Suppressor macrophage (primary cell): ENCODE measurements at places on chromosomes 2 and 18.

GRCh38 chr2:4291430-4291829 lies 588.1 kb downstream of the DCDC2C start:
- no peak for DNase-seq

- no peak for DNase-seq
Measured at GRCh38 chr2:128770143-128771085, 451.7 kb upstream of the HS6ST1 start.

DNA sequence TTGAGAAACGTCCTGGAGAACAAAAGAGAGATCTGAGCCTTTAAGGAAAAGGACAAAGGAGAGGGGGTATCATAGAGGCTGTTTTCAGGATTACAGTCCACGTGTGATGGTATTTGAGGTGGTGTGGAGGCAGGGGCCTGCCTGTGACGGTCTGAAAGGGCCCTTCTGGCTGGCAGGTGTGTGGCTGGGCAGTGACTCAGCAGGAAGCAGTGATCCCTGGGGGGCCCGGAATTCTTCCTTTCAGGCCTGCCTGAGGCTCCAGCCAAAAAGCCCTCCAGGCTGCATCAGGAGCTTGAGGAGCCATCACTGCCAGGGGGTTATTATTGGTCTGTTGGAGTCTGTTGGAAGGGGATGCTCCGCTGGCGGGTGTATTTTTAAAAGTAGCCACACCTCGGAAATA lies 97.2 kb upstream of the TMEM18 start:
- no peak for DNase-seq

DNA sequence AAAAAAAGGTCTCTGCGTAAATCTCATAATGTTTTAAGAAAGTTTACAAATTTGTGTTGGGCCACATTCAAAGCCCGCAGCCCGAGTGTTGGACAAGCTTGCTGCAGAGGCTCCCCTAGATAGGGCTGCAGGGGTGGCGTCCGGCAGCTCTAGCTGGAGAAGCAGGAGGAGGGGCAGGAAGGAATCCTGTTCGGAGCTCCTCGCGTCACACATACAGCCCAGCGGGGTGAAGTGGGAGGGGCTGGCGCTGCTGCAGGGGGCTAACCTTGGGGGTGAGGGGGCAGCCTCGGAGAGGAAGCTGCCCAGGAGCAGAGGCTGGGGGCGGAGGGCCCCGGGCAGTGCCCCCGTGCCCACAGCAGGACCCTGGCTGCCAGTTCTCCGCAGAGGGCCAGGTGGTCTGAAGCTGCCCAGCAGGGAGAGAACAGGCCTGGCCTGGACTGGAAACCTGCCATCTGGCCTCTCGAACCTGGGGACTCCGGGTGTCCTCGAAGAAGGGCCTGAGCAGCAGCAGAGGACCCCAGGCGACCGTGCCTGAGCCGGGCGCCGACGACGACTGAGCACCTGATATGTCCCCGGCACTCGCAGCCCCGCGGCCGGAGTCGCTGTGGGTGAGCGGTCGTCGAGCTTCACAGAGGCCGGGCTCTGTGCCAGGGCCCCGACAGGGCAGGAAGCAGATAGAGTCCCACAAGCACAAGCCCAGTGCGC lies 2.6 kb upstream of the GPR35 start:
- peak; percentile 67 for DNase-seq

DNA sequence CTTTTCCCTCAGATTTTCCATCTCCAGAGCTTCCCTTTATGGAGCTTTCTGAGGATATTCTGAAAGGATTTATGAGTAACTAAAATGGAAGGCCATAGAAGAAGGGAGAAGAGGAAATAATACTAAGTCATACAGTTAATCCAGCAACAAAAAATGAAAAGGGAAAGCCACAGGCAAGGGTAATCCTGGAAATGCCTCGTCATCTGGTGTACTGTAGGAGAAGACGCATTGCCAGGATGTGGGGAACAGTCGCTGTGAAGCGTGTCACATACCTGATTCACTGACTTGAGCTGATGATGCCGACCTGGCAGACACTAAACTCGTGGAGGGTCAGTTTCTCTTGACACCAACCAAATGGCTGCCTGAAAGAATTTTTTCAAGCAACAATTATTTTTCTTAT lies 34.7 kb upstream of the ALPP start:
- DNase-seq = no peak

DNA sequence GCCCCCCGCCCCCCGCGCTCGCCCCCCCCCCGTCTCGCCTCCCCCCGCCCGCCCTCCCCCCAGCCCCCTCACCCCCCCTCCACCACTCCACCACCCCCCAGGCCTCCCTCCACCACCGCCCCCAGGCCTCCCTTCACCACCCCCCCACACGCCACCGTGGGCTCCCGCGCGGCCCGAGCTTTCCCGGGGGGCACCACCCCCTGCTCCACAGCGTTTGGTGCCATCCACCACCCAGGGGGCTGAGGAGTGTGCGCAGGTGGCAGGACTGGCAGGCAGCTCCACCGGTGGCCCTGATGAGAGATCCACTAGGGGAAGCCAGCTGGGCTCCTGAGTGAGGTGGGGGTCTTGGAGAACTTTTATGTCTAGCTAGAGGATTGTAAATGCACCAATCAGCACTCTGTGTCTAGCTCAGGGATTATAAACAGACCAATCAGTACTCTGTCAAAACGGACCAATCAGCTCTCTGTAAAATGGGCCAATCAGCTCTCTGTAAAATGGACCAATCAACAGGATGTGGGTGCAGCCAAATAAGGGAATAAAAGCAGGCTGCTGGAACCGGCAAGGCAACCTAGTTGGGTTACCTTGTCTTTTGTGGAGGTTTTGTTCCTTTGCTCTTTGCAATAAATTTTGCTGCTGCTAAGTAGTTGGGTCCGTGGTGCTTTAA lies 43.0 kb upstream of the ITSN2 start:
- DNase-seq = no peak

DNA sequence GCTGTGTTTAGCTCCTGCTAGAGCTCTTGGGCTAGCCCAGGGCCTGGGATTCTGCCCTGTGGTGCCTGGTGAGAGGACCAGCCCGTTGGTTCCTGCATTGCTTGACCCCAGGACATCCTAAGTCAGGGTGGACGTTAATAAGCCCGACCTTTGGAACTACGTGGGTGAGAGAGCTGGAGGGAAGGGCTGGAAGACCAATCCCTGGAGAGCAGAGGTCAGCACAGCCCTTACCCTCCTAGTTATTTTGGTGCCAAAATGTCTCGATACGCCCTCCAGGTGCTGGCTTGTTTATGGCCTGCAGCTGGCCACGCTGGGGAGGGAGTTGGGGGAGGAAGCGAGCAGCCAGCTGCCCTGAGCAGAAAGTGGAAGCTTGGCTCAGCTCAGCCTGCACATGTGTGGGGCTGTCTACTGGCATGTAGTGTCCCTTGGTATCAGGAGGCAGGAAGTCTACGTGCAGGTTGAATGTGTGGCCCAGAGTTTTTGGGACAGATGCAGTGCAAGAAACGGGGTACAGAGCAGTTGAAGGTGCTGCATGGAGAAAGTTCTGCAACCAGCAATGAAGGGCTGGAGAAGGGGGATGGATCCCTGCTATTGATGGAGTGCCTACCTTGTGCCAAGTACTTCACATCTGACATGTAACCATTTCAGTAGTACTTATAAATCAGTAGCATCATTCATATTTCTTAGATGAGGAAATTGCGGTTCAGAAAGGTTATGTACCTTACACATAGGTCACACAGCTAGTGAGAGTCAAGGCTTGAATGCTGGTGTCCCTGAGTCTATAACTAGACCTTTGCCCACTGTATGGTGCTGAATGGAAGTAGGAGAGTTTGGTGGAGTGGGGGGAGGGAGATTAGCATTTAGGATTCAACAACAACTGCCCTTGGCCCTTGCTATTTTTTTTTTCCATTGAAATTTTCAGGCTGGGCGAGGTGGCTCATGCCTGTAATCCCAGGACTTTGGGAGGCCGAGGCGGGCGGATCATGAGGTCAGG lies 5.0 kb upstream of the DGKD start:
- DNase-seq = peak; percentile 52

DNA sequence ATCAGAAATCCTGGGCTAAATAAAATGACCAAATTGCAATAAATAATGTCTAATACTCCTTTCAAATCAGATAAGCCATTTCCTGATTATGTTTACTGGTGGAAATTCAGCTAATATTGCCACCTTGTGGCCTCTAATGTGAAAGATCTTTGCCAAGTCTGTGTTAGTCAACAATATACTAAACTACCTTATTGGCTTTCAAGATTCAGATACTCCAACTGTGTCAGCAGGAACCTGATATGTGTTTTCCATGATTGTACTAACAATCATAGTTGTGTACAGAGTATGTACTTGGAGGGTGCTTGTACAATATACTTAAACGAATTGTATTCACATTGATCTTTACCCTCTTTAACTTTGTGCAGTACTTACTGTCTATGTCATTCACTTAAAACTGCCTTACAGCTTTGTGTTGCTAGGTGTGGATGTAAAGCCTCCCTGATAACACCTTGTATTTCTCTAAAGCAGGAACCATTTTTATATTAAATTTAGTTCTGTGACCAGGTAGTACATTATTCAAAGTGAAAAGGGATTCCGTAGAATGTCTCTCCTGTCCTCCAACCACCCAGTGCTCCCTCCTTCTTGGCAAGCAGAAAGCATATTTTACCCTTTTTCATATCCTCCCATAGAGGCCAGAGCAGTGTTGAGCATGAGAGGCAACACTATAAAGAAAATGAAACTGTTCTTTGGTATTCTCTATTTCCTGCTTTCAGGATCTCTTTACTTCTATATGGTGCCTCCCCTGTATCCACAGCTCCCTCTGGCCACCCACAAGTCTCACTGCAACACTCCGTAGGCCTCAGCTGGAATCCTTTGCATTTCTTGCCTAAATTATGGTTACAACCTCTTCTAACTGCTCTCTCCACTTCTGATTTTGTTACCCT lies 75.2 kb upstream of the C2orf15 start:
- DNase-seq = peak; percentile 85

GRCh38 chr2:197168705-197169104 lies 141.9 kb downstream of the ANKRD44 start:
- DNase-seq = peak; percentile 77

DNA sequence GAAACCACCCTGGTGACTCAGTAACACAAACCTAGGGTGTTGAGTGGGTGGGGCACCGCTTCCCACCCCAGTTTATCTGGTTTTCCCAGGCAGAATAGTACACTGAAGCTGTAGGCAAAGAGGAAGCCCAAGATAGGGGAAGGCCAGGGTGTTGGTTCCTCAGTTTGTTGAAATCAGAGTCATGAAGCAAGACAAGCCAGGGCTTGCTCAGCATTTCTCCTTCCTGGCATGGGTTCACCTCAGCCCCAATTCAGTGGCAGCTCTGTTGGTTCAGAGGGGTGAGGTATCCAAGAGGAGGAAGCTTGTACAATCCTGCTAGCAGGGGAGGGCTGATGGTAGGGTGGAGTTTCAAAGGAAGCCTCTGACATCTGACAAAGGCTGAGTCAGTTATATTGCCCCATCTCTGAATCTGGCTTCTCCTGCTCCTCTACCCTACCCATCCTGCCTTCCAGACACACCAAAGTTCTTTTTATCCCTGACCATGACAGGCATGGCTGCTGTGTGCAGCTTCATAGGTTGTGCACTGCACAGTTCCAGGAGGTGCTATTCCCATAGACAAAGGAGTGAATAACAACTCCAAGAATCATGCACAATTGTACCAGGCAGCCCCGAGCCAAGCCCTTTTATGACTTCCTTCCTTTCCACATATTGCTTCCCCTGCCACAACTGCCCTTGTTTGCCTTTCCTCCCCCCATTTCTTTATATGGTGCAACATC lies 24.9 kb upstream of the RAB10 start:
- peak; percentile 98 for DNase-seq

DNA sequence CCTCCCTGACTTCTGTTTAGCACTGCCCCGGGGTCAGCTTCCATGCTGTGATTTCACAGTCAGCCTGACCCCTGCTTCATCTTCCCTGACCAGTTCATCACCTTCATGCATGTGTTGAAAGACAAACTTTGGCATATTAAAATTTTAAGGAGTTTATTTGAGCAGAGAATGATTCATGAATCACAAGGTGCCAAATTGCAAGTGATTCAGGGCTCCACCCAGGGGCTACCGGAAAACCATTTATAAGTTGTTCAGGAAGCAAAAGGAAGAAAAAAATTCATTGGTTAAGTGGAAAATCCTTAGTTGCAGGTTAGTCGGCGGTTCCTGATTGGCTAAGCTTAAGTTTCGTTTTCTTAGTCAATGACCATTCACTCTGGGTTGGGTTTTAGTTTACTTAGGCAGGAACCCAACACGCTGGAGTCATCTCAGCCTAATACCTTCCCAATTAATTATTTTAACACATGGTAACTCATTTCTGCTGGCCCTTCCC lies 10.6 kb downstream of the IL1F10 start:
- no peak for DNase-seq

DNA sequence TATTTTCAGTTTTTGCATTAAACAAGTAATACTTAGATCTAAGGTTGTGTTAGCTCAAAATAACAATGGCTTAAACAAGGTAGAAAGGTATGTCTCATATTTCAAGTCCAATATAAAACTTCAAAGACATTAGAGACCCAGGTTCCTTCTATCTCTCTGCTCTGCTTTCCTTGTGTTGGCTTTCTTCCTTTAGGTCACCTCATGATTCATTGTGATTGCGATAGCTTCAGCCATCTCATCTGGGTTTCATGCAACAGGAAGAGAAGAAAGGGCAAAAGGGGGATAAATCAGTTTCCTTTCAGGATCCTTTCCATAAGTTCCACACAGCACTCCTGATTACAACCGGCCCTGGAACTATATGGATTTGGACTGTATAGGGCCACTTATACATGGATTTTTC lies 16.0 kb upstream of the TBR1 start:
- no peak for DNase-seq

DNA sequence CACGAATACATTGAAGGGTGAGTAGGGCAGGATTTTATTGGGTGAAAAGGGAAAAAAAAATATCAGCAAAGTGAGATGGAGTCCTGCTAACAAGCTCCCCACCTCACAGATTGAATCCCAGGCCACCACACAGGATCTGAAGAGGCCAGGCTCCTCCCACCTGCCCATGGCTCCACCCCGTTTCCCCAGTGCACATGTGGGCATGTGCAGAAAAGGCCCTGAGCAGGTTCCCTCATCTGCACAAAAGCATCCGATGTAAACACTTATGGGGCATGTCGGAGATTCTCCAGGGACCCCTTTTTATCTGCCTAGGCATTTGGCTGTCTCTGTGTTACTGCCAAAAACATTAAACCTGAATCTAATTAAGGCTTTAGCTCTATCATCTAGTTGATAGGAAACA lies 35.2 kb downstream of the SKA1 start:
- no peak for DNase-seq

GRCh38 chr2:150478200-150478974 lies 9.1 kb downstream of the RND3 start:
- no peak for DNase-seq

- no peak for DNase-seq
Measured at GRCh38 chr2:15655123-15655887, 63.6 kb downstream of the DDX1 start.

GRCh38 chr18:44564922-44565321 lies 115.8 kb upstream of the SETBP1 start:
- DNase-seq = no peak

- no peak for DNase-seq
Measured at GRCh38 chr18:78458356-78458755, 521.3 kb upstream of the SALL3 start.

GRCh38 chr2:22375096-22375495 lies 1009.9 kb upstream of the KLHL29 start:
- DNase-seq = no peak

DNA sequence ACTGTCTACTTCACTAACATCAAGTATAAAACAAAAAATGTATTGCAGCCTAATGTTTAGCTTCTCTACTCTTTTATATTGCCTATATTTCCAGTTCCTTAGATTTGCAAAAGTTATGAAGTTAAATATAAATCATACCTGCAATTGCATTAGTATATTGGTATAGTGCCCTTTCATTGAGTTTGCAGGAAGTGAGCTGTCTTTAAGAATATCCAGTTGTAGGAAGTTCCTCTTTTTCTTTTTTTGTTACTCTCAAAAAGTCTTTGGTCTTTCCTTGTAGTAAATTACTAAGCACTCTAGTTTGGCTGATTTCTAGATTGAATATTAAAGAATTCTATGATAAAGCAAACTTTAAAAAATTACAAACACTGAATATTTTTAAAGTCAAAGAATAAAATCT lies 71.3 kb upstream of the FN1 start:
- DNase-seq = no peak
